Stimulated activated CD4-positive, alpha-beta T cell treated with anti-CD3 and anti-CD28 coated beads, Interleukin-12 subunit alpha, Interleukin-12 subunit beta, amount 100 ng/mL, for 4 hours (primary cell): ENCODE measurements at places on chromosomes 3 and 15.

DNA sequence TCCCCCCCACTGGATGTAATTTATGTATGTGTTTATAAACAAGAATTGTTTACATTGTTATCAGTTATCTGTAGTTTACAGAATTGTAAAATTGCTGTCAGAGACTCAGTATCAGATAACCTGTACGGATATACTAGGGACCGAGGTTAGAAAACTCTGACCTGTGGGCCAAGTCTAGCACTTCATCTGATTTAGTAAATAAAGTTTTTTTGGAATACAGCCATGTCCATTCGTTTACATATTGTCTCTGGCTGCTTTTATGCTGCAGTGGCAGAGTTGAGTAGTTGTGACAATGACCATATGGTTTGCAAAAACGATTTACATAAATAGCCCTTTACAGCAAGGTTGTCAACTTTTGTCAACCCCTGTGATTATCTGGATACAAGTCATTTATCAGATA is 52.6 kb downstream of the LRRC28 start:
- DNase-seq, result no peak

DNA sequence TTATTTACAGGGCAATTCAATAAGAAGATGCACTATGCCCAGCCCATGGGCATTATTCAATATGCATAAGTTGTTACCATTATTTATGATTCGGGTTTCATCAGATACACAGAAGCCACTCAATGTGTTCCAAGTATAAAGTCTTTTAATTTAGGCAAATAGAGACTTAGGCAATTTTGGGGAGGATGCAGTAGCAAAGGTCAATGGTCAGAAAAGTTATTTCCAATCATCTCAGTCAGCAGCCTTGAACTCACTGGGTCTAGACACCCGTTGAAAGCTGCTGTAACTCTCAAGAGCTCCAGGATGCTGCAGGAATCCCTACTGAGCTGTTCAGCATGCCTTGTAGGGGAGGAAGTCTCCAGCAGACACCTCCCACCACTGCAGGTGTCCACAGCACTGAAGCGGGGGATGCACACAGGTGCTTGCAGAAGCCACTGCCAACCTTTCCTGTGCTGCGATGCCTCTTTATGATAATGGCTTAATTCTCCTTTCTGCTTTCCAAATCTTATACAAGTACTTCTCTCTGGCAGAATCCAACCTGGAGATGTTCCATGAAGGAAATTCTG is 155.0 kb upstream of the SUCLG2 start:
- no peak for DNase-seq

GRCh38 chr3:126858887-126859286 is 124.0 kb upstream of the PLXNA1 start:
- no peak for DNase-seq

DNA sequence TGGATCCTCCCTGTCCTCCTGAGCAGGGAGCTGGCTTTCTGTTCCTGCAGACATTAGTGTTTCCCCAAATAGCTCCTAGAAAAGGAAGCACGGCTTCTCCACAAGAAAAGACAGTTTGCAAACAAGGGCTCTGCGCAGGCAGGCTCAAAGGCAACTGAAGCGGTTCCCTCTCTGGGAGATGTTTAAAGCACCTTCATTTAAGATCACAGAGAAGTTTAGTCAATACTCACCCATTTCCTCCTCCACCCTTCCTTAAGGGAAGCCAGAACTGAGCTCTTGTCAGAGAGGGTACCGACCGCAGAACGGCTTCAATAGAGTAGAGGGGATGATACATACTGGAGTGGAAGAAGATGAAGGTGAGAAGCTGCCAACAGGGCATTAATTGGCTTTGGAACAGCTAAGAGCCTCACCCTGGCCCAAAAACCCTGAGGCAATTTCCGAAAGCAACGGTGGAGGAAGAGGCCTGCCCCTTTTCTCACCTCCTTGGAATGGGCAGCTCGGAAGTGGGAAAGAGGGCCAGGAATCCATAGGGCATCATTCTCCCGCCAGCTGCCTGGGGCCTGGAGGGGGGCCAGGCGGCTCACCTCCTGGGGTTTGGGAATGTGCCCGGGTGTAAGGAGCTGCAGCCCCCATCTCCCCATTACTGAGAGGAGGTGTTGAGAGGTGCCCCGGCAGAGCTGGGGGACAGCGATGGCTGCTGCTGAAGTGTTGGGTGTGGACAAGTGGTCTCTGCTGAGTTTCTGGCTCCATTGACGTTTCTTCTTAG is 4.8 kb upstream of the EPHB3 start:
- no peak for DNase-seq

DNA sequence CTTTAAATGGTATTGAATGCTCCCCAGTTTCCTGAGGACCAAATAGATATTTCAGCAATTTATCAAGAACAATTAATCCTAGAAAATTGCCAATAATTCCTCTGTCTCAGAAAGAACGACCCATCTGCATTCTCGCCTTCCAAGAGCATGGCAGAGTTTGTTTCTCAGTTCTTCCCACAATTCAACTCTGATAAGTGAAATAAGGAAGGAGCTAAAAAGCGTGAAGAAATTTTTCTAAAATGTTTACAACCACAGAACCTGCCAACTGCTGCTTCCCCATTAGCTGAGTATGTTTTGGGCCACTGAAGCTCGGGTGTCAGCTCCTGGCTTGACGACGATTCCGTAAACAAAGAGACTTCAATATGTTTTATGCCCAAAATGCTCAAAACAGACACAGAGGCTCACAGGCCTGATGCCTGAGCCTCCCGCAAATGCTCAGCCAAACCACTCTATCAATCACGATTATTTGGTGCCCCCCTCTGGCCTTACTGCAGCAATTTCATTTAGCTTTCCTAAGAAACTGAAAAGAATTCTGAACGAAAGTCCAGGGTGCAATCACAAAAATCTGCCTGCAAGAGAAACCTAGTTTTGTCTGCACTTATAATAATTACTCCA is 259.2 kb upstream of the CCDC54 start:
- no peak for DNase-seq

DNA sequence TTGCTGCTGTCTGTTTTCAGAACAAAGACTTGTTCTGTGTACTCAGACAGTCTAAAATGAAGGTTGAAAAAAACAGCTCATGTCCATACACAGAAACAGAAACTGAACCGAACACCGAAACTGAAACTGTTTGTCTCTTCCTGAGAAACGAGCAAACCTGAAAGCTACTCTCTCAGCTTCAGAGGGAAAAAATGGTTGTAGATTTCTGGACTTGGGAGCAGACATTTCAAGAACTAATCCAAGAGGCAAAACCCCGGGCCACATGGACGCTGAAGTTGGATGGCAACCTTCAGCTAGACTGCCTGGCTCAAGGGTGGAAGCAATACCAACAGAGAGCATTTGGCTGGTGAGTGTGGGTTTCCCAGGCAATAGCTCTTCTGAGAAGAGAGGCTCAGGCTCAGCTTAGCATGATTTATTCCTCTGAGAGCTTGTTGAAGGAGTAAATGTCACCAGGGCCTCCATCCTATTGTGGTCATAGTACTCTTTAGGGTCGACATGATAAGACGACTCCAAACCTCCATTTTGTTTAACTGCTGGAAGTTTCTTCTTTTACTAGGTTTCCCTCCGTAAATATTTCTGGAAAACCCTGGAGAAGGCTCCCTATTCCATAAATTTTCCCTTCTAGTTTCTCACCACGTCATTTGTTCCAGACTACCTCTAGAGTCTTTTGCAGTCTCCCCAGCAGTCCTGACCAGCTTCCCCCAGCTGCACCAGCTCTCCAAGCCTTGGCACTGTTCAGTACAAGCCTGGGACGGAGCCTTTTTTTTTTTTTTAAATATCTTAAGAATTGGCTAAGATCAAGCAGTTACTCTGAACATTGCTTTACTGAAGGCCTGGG is at the start of gene RTP4:
RTP4 (plus strand) TSS at position 135 of the 838 bp plus-strand sequence; CDS start at position 192, 57 bp downstream.
- DNase-seq, result no peak

DNA sequence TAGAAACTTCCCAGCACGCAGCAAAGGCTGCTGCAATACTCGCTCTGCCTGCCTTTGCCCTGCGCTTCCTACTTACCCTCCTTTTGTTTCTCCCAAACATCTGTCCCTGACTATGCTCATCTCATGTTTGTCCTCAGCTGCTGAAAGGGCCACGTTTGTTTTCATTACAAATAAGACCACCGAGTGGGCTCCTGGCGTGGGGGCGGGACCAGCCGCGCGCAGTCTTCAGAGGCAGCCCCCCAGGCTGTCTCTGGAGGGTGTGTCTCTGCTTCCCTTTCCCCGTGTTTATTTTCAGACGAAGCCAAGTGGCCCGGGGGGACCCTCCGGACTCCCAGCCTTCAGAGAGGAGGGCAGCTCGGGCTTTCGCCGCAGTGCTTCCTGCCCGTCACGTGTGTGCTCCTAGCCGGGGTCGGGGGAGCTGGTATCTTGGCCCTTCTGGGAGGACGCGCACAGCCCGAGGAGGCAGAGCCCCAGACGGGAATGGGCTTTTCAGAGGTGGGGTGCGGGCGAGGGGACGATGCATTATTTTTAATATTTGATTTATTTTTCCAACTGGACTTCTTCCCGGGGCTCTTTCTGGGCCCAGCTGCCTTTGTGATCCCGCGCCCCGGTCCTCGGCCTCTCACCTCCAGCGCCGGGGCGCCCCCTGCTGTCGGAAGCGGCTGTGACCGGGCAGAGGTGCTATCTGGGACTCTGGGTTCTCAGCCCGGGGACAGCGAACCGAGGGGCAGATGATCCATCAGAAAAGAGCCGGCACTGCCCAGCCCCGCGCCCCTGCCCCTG is 70.0 kb upstream of the CGNL1 start:
- DNase-seq, result peak; percentile 89

DNA sequence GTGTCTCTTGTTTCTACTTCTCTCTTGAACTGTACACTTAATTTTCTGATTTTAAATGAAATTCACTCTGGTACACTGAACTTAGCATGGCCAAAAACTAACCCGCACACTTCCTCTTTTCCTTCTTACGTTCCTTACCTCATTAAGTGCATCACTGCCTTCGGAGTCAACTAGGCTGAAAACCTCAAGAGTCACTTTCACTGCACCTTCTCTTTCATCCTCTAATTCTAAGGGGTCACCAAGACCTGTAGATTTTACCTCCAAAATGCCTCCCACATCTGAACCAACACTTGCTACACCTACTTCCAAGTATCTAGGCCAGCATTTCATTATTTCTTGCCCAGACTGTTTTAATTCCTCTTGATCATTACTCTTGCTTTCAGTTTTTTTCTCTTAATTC is 6.6 kb downstream of the CBLB start:
- DNase-seq, result no peak

GRCh38 chr3:186283651-186284348 is 78.2 kb downstream of the DGKG start:
- DNase-seq, result no peak

DNA sequence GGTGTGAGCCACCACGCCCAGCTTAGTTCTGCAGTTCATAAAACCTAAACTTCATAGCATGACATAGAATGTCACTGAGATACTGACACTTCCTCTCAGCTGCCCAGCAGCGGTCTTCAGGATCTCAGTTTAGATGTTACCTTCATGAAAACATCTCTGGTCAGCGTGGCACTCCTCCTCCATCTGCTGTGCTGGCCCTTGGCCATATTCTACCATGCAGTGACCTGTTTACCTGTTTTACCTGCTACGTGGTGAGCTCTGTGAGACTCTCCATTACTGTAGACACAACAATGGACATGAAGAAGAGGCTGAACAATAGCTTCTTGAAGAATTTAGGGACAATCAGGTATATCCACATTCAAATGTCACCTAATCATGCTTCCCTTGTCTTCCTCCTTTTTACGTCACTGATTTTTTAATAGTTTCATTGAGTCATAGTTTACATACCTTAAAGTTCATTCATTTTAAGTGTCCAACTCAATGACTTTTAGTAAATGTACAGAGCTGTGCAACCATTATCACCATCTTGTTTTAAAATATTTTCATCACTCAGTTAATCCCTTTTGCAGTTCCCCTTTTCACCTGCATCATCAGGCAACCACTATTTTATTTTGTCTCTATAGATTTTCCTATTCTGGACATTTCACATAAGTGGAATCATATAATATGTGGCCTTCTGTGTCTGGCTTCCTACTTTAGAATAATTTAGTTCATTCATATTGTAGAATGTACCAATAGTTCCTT is 32.2 kb upstream of the PTPN23 start:
- no peak for DNase-seq

DNA sequence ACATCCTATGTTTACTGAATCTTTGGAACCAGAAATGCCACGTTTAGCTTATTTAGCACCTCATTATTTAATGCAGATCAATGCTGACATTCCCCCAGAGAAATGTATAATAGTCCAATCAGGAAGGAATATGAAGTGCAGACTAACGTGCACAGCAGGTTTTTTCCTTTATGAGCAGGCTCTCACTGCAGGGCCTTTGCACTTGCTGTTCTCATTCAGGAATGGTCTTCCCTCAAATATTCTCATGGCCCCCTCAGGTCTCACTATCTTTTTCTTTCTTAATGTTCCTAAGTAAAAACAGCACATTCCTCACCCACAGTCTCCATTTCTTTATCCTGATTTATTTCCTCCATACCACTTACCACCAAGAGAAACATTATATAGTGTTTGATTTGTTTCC is 174.6 kb downstream of the FOXP1 start:
- no peak for DNase-seq

- no peak for DNase-seq
These were observed 117.4 kb downstream of the LPP start for GRCh38 chr3:188271226-188271914.

- DNase-seq, result no peak
These were observed 108.8 kb upstream of the PTPRG start for GRCh38 chr3:61452535-61453090.

GRCh38 chr3:71724584-71725270 is 475 bp downstream of the EIF4E3 start:
- peak; percentile 36 for DNase-seq

DNA sequence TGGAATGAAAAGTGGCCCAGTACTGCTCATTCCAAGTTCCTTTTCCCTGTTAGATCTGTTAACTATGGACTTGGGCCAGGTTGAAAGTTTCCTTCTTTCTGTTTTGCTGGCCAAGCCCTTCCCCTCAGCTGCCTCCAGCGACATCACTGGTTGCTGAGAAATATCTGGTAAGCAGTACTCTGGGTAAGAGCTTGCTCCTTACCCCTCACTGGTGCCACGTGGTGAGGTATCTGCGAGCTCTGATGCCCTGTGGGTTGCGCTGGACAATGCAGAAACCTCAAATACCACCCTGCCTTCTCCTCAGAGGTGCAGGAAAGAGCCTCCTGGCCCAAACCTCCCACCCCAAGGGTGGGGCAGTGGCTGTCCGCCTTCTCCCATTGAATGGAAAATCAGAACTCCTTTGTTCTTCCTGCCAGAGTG is 42.9 kb upstream of the APH1B start:
- DNase-seq, result no peak

DNA sequence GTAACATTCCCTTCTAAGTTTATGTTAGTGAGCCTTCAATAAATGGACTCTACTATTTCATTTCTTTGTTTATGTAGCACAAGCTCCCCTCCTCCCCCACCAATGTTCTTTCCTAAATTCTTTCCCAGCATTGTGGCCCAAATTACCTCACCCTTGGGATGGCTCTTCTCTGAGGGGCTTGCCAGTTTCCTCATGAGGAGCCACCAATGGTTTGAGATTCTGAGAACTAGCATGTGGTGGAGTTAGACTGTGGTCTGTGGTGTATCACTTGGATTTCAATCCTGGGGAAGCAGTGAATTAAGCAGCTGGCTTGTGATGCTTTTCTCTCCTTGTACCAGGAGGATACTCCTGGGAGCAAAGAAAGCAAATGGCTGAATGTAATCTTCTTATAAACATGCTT is 50.0 kb upstream of the NPHP3 start:
- DNase-seq, result no peak

- no peak for DNase-seq
These were observed 502.2 kb upstream of the LMCD1 start for GRCh38 chr3:7999384-7999783.
